Activated gamma-delta T cell (primary cell): ENCODE measurements at places on chromosomes 4 and X.

DNA sequence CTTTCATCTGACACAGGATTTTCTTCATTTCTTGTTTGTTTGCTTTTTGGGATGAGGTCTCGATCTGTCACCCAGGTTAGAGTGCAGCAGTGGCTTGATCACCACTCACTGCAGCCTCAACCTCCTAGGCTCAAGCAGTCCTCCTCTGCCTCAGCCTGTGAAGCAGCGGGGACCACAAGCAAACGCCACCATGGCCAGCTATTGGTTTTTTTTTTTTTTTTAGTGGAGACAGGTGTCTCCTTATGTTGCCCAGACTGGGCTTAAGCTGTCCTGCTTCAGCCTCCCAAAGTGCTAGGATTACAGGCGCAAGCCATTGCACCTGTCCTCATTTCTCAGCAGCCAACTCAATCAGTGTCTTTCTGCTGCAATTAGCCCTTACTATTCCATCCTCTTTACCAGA lies 10.3 kb downstream of the SPRY1 start:
- no peak for DNase-seq

- DNase-seq, result no peak
Measured at GRCh38 chrX:97050392-97050791, 166.7 kb downstream of the RPA4 start.

- DNase-seq, result no peak
Measured at GRCh38 chr4:129403848-129404247, 307.9 kb downstream of the C4orf33 start.

DNA sequence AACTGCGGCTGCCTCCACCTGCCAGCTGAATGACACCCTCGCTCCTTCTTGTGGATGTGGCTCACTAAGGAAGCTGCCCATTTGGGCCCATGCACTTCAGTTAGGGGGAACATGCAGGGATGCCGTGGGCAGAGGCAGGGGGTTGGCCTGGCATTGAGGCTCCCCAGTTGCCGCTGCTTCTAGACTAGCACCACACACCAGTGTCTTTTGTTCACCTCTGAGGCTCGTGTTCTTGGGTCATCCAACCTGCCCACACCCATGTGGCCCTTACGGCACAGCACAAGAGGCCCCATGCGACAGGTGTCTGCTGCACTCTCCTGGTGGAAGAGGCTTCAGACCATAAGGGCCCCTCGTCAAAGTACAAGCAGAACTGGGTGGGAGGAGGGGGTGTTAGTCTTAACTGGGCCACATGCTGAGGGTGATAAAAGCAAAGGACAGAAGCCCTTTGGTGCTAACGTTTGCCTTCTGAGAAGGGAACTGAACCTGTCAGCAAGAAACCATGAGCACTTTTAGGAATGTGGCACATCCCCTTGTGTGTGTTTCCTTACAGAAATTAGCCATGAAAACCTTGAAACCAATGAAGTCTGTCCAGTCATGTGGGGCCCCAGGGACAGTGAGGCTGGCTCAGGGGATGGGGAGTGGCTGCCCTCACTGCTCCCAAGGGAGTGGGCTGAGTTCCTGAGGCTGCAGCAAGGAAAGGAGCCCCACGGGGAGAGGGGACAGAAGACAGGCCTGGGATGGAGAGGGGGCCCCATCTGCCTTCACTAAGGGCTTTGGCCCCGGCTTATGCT lies 39.2 kb downstream of the MAP7D3 start:
- no peak for DNase-seq

DNA sequence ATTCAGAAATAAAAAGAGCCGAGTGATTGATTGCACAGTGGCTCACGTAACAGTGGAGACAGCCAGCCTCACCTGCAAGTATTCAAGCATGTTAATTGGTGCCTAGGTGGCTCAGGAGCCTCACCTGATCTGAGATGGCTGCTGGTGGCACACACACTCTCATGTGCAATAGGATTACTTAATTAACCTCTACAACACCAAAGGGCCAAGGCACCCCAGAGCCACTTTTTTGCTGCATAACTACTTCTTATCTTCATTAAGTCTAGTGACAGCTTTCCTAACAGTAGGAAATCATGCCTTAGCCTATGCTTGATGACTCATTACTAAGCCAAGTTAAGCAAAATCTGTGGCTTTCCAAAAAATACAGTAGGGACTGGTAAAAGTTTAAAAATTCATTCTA lies 117.3 kb upstream of the NOCT start:
- DNase-seq, result no peak
